Hematopoietic multipotent progenitor cell treated with erythropoietin and hydrocortisone succinate and interleukin-3 and kit ligand, for 6 days (in vitro differentiated cells): ENCODE measurements at places on chromosomes 5 and 9.

DNA sequence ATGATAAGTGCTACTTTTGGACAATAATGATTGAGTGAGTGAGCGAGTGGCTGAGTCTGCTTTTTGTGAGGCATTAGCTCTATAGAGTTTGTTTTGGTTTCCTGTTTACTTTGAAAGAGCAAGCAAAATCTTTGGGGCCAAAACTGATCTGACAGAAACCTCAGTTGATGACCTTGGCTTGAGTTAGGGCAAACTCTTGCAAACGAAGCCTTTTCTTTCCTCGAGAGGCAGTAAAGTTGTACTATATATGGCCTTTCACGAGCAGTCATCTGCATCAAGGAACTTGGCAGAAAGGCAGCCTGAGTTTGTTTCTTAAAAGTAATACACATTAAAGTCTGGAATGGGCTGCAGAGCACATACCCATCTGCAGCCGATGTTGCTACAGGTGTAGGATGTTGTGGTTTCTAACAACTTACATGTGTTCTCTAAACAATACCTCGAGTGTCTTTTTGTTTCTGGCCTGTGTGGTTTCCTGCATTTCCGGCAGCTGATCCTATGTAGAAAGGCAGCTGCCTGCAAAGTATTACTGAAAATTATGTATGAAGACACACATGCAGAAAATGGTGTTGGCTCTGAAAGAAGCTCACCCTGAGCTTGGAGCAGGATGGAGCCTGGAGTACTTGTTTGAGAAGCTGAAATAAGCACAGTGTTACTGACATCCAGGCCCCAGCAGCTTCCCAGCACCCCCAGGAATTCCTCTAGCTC is 60.8 kb downstream of the FOXD1 start:
- DNase-seq: no peak

DNA sequence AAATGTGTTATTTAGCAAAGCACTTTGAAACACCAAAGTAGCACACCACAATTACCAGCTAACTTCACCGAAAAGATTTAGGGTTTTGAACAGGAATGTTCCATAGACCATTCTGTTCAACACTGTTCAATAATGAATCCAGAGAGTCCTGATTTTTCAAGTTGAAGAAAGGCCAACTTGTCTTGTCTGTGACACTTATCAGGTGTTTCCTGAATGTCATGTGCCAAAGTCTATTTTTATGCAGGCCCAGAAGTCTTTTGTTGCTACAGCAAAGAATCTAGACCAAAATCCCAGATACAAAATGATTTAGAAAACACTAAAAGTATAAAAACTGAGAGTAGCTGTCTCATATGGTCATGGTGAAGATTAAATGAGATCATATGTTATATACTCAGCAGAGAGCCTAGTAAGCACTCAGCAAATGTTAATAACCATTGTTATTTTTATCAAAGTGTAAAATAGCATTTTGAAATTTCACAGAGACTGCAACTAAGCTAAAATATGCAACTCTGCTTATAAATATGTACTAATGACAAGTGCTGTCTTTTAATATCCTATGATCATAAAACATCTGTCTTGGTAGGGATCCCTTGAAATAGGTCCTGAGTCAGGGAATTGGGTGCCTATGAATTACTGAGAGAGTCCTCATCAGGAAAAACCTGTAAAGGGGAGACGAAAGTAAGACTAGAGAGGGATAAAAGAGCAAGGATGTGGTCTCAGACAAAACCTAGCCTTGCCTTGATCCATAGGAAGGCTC is 122.4 kb upstream of the SLC12A2 start:
- DNase-seq: no peak

- peak; percentile 94 for DNase-seq
Observed at GRCh38 chr9:36142510-36143244, 6.1 kb downstream of the GLIPR2 start.

DNA sequence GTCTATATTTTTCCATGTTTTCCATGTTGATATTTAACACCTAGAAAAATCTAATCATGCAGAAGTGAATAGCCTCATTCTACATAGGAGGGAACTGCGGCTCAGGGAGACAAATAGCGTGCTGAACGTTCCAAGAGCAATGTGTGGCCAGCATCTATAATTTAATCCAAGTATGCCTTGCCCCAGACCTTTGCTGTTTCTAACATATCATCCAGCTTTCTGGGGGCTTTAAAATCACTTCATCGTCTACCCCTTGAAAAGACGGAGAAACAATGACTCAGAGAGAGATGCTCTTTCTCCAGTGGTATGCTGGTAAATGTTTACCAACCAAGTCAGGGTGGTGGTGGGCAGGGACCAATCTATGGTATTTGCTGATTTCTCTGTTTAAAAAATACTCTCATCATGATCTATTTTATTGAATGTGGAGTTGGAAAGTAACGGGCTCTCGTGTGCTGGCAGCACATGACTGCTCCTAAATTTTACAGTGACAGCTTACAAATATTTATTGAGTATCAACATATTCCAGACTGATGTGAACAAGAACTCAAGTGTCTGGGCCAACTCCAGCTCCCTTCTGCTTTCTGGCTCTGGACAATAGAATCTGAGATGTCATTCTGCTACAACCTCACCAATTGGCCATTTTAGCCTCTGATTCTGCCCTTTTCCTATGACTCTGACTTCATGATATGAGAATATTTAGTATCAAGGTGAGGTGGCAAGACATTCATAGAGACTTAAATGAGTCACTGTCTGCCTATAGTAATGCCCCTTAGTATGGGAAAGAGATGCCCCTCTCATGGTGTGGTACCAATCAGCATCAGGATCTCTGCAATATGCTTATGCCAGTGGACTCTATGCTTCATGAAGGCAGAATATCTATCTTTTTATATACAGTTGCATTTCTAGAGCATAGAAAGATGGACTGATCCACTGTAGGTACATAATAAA is 407.4 kb upstream of the TNC start:
- no peak for DNase-seq

GRCh38 chr5:145450286-145450885 is 384.8 kb downstream of the PRELID2 start:
- DNase-seq: no peak

DNA sequence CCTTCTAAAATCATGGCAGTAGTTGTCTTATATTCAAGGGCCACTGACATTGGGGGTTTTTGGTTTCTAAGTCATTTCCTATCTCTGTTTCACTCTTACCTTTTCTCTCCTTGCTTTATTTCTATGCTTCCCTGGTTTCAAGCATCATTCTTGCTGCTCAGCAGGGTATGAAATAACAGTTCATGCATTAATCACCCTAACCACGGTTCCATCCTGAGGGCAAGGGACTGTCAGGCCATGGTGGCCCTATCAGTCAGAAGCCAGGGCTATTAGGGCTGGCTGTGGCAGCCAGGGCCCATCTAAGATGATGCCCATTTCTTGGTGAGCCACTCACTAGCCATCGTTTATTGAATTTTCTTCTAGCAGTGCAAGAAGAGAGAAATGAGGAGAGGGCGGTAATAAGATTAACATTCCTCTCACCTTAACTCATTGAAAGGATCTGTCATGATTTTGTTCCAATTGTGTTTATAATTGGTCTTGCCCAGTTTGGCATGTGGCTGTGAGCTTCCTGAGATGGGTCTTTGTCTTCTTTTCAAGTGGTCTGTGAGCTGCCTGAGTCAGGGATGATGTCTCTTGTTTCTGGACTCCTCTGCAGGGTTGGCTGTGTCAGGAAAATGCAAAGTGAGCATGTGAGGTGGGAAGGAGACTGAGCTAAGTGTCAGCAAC is 45.2 kb downstream of the CYSTM1 start:
- DNase-seq: no peak

DNA sequence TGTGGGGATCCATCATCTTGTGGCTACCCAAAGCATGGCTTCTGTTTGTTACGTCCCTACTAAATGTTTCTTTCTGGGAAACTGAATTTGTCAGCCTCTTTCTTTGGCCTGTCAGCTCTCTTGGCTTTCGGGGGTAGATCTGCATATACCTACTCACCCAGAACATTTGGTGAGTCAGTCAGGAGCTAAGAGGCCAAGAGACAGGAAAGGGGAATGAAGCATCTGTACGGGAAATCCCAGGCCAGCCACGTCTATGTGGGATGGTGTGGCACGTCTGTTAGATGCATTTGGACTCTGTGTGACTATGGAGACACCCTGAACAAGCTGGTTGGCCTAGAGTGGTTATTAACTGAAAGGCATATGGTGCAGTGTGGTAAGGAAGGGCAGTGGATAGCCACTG is 58.1 kb downstream of the CDO1 start:
- no peak for DNase-seq

- no peak for DNase-seq
Observed at GRCh38 chr5:6790346-6790865, 77.2 kb downstream of the TENT4A start.

DNA sequence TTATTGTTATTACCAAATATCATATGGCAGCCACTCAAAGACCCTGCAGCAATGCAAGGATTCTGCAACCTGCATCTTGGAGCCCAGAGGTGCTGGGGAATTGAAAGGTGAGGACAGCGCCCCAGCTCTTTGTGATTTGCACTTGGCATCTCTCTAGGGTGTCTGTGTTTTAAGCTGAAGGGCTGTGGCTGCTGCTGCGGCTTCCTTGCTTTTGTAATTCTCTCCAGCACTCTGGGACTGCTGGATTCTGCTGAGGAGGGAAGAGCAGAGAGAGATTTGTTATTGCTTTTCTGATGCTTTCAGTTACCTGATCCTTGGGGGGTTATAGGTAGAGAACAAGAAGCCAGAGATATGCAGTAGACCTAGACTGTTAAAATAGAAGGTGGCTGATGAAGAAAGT is 562.4 kb downstream of the EBF1 start:
- DNase-seq: no peak

- DNase-seq: peak; percentile 74
Observed at GRCh38 chr9:75265525-75265972, 177.2 kb downstream of the OSTF1 start.

DNA sequence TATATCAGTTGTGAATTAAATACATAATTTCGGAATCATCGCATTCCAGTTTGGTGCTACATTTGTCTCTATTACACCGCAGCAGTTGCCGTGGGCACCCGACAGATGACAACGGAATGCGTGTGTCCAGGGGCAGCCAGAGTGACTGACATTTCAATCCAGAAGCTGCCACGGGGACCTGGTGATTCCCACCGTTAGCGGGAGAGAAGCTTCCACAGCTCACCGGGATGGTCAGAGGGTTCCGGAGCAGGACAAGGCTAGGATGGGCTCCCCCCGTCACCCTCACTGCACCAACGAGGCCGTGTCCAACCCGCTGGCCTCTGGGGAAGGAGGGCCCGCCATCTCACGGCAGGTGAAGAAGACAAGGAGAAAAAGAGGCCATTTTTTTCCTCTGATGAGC is 86.8 kb downstream of the GTF3C4 start:
- no peak for DNase-seq

GRCh38 chr5:25119650-25120049 is 474.9 kb upstream of the CDH10 start:
- DNase-seq: peak; percentile 64

DNA sequence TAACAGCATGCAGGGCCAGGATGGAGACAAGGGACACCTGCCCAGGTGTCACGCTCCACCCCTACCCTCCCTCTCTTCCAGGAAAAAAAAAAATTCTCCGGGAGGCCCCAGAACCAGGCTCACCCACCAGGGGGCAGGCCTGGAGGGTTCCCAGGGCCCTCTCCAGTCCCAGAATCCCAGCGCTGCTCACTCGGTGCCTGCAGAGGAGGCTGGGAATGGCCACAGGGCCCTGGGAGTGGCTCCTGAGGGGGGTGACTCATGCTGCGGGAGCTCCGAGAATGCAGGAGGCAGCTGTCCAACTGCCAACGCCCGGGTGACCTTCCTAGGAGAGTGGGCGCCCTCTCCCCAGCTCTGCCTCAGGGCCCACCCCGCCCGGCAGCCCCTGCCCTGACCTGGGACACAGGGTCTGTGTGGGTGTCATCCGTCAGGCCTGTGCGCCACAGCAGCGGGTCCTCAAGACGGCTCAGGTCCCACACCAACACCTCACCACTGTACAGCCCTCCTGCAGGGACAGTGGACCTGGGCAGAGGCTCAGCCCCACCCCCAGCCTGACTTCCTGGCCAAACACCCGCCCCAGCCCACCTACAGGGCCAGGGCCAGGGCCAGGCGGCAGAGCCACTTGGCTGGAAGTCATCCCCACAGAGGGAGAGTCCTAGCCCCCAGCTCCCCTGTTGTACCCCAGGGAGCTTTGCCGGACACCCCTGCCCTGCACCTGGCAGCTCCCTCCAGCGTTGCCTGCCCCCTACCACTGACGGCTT is 21.2 kb downstream of the DYNC2I2 start:
- no peak for DNase-seq

GRCh38 chr5:105230516-105231157 is 1668.0 kb upstream of the NUDT12 start:
- no peak for DNase-seq

DNA sequence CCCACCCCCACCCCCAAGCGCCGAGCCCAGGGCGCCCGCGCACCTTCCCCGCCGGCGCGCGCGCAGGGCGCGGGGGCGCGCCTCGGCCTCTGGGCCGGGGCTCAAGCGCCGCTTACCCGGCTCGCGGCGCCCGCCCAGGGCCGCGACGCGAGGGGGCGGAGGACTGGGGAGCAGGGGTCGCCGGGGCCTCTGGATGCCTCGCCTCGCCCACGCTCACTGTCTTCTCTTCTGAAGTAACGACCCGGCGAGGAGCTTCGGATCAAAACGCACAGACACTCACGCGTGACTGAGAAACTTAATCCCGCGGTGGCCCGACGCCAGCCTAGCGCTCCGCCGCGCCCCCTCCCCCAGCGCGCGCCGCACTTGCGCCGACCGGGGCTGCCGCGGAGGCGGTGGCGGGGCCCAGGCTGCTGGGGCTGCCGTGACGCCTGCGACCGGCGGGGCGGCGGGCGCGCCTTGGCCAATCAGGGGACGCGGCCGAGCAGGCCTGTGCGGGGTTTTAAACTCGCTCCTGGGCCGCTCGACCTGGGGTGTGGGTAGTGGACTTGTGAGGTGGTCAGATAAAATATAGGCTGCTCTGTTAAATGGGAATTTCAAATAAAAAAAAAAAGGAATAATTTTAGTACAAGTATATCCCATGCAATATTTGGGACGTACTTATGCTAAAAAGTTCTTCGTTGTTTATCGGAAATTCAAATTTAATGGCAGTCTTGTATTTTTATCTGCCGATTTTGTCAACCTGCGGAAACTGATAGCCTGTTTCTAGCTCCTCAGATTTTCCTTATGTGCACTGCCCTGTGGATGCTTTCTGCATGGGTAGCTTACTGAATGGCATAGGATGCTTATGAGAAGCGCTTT is at the start of gene MPDZ:
Gene MPDZ, minus strand, starts transcription at position 409 of the 858 bp plus-strand sequence. CDS start 29,377 bp downstream, outside the sequence.
- DNase-seq: peak; percentile 44

DNA sequence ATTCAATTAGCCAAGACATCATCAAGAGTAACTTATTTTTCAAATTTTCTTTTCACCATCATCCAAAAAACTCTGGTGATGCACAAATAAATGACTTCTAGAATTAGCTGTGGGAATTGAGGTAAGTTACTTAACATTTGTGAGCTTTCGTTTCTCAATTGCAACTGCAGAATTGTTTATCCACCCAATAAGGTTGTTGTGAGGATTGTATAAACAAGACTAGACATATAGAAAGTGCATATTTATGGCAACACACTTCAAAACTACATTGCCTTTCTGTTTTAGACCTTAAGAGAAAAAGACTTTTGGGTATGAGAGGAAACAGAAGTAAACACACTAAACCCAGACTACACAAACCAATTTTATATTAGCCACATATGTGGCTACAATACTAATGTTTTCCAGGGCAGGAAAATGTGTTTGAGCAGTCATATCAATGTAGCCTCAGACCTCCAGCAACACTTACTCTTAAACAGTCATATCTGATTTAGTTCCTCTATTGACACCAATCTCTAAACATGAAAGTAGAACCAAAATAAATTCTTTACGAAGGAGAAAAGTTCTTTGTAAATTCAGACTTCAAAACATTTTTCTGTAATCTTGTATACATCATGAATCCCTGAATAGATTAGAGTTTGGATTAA is 488.0 kb upstream of the CYLC2 start:
- no peak for DNase-seq

- DNase-seq: no peak
Observed at GRCh38 chr5:144598451-144599068, 427.9 kb downstream of the KCTD16 start.
